Gastroesophageal sphincter (tissue), 4 donors: ENCODE measurements at places on chromosomes 3 and 15.

- no peaks in the 10 kb centered on the region for H3K36me3 ChIP-seq
- ATAC-seq = no peak
- H3K4me1 ChIP-seq = no peaks in the 10 kb centered on the region
- no peak overlapping the region for H3K4me3 ChIP-seq
Observed at GRCh38 chr3:35596335-35596995, 42.9 kb upstream of the ARPP21 start.

DNA sequence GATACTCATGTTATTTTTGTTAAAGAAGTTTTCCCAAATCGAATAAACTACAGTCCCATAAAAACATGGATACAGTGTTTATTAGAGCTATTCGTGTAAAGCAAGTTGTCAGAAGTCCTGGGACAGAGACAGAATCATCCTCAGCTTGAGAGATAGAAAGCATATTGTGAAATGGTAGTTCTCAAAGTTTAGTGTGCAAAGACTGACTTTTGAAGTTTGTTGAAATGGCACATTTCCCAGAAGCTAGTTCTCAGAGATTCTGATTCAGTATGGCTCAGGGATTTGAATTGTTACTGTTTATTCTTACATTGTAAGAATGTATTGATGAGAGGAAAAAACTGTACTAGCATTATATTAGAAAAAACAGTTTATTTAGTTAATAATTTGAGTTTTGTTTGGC is 22.1 kb downstream of the GABRR3 start:
- peaks cover 23% of the 10 kb centered on the region for H3K4me1 ChIP-seq
- no peaks in the 10 kb centered on the region for H3K36me3 ChIP-seq

DNA sequence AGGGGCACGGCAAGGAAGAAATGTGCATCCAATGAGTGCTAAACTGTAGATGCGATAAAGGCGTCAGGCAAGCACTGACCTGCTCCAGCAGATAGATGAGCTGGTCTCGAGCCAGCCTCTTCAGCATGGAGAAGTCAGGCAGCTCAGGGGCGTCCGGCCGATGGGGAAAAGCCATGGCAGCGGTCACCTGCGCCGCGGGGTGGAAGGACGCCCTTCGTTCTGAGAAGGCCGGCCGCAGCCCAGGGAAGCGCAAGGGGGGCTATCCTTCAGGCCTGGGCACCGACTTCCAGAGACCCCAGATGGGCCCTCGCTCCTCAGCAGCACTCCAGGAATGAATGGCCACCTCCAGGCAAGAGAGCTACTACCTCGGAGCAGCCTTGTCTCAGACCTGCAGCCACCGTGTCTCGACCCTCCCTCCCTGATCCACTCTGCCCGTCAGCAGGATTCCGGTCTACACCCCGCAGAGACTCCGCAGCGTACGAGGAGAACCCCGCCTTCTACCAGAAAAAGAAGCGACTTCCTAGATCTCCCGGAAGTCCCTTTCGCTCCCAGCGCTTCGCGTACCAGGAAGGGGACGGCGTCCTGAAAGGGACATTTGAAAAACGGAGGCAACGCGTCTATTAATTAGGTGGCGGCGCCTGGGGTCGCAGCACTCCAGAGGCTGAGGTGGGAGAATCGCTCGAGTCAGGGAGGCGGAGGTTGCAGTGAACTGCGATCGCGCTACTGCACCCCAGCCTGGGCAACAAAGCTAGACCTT is at the start of gene VPS33B:
VPS33B (minus strand) TSS at position 520 of the 757 bp plus-strand sequence; CDS start at position 175, 345 bp downstream.
- H3K4me3 ChIP-seq = peak within 1 kb of the TSS; percentile 88
- peak within 1 kb of the TSS; percentile 83 for H3K27ac ChIP-seq
- ATAC-seq = peak; percentile 89
- H3K36me3 ChIP-seq = no peaks in the 10 kb centered on the region

- H3K27me3 ChIP-seq = no peaks in the 10 kb centered on the region
- H3K36me3 ChIP-seq = no peaks in the 10 kb centered on the region
- no peak overlapping the region for H3K4me3 ChIP-seq
- ATAC-seq = no peak
- no peaks in the 10 kb centered on the region for H3K4me1 ChIP-seq
- H3K27ac ChIP-seq = no peak overlapping the region
Observed at GRCh38 chr3:137172728-137173127, 214.9 kb downstream of the IL20RB start.

DNA sequence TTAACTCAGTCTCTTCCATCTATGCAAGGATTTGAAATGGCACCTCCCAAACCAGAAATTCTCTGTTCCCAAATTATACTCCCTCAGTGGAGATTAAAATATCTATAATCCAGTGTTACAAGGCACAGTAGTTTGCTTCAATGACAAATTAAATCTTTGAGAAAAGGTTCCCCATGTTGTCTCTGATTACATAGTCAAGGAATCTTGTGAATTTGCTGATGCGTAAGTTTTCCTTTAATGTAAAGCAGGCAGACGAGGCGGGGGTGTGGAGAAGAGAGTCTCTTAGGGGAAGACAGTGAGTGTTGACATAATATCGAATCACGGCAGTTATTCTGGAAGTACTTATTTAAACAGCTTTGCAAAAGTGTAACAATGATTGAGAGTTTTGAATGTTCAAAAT is 236.4 kb upstream of the RARB start:
- H3K4me1 ChIP-seq = peaks cover 18% of the 10 kb centered on the region
- no peak overlapping the region for H3K4me3 ChIP-seq
- no peak for ATAC-seq
